ENCODE measurements at places on chromosomes 2 and 18. TPM values are rescaled to one million over a fixed set of nuclear protein-coding genes. Genes with fewer than 3 reads are reported as not detected.

DSC2 gene
- not detected for total RNA-seq

MEP1B gene
- total RNA-seq: not detected

UGT1A9 gene
- not detected for total RNA-seq

BOK gene
- 0.08 TPM for total RNA-seq

MC4R gene
- not detected for total RNA-seq

REG3G gene
- total RNA-seq: not detected

BBS5 gene
- 0.90 TPM for total RNA-seq

GEN1 gene
- total RNA-seq: 32.2 TPM

PRKAG3 gene
- total RNA-seq: not detected

COL6A3 gene
- 1.3 TPM for total RNA-seq

CACNB4 gene
- total RNA-seq: 0.30 TPM

- no peak for DNase-seq
These were observed 1.5 kb downstream of the SFXN5 start for GRCh38 chr2:73069855-73070642.

DNA sequence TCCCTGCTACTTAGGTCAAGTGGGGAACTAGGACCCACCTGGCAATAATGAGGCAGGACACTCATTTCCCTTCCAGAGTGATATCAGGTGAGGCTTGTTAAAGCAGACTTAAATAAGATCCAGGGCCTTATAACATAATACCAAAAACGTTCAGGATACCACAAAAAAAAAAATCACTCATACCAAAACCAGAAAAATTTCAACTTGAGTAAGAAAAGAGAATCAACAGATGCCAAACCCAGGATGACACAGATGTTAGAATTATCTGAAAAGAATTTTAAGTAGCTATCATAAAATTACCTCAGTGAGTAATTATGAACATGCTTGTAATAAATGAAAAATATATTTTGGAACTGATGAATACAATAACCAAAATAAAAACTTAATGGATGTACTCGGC is 255.6 kb upstream of the OSR1 start:
- DNase-seq: no peak

DNA sequence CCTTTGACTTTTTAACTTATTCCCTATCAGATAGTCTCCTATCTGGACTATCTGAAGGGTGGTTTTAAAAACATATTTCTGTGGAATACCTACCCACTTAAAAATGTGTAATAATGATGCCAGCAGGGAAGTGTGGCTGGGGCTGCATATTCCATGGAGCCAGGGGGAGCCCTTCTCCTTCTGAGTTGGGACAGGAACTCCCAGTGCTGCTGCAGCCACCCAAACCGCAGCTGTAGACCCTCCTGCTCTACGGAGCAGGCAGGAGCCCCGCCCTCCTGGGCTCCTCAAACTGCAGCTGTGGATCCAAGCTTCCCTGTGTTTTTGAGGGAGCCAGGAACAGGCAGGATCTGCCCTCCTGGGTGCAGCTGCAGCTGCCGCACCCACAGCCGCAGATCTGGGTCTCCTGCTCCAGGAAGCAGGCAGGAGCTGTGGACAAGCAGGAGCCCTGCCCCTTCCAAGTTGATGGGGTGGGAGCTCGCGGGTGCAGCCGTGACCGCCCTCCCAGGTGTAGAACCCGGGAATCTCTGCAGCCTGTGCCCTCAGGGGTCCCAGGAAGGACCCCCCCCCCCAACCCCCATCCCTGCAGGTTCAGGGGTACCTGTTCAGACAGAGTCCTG is 57.8 kb downstream of the PDK1 start:
- no peak for DNase-seq

DNA sequence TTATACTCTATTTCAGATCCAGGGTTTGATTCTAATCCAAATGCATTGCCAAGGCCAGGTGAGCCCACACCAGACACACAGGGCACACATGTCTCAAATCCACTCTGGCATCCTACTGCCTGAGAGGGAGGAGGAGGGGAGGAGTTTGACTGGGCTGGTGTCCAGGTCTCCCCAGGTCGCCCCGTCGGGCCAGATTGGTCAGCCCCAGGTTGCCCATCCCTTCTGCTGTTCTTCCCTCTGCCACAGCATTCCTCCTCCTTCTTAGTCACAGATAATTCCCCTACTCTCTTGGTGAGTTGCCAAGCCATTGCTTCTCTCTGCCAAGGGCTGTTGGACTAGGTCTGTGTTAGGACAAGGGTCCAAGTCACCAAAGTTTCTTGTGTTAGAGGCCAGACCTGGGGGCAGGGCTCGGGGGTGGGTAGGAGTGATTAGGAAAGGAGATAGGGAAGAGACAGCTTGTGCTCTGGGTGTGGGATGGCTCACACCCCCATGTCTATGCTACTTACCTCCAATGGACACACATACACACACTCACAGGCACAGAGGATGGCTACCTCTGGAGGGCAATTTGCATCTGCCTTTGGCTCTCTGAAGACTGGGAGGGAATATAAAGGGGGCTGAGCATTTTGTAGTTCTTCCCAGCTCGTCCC is 2.5 kb upstream of the EGR4 start:
- no peak for DNase-seq

DNA sequence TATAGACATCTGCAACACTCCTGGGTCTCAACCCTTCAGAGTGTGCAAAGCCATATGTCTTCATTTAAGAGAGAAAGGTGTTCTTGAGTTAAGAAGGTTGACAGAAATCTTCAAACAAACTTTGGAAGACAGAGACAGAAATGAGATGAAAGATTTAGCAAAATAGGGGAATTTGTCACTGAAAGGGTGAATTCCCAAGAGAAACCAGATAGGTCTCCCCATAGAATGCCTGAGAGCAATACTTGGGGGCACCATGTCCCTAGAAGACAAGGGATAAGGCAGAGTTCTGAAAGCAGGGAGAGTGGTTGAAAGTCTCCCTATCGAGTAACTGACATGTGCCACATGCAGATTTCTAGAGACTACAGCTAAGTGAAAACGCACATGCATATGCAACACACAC is 50.0 kb downstream of the AP1S3 start:
- DNase-seq: no peak

DNA sequence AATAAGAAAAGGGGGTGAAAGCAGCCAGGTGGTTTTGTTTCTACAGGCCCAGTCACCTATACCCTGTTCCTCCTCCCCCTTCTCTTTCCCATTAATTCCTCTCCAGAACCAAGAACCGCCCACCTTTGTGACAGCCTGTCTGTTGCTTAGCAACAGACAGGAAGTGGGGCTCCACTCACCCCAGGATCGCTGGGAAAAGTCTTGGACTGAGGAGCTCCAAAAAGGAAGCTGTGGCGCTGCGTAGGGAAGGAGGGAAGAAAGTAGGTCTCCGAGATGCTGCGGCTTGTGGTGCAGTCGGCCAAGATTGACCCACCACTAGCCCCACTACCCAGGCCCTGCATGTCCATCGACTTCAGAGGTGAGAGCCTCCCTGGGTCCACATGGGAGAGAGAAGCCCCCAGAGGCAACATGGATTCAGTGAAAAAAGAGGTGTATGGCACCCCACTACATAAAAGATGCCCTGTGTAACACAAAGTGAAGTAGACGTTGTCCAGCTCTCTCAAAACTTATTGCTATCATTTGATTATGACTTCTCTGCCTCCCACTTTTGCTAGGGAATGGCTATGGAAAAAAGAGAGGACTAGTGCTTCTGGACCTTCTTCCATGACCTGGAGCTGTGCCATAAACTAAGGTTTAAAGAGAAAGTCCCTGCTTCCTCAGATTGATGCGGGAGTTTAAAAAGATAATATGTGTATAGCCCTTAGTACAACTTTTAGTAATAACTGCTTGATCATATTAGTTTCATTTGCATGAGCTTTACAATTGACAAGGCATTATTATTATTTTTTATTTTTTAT is at the start of gene FER1L5:
Gene FER1L5, plus strand, starts transcription at position 201 of the 797 bp plus-strand sequence. Its CDS starts 73 bp downstream, at position 274.
- no peak for DNase-seq

GRCh38 chr18:42807887-42808286 is 307.6 kb downstream of the RIT2 start:
- no peak for DNase-seq

DNA sequence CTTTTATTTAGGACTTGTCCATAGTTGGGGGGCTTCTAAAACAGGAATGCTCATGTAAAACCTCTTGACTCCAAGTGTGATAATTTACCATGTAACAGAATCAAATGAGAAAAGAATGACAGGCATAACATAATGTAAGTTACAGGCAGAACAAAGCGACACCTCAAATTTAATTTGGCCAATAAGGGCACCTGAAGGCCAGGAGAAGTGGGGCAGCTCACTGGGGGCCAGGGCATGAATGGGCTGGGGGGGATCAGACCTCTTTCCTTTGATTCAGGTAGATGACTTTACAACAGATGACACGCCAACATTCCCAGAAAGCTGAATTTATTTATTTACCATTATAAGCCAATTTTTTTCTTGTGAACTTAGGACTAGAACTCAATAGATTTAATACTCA is 14.5 kb downstream of the MOCOS start:
- DNase-seq: no peak

DNA sequence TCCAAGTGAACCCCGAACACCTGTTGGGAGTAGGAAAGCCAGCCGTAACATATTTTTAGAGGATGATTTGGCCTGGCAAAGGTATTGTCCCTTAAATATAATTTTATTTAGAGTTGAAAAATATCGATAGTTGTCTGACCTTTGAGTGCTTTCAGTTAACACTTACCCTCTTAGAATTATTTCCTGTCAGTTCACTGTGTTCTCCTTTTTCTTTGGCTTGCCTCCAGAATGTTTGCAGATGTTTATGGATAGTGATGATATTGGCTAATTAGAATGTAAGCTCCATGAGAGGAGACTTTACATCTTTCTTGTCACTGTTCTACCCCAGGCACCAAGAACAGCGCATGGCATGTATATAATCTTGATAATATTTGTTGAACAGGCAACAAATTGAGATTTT is 19.8 kb downstream of the PIKFYVE start:
- no peak for DNase-seq

DNA sequence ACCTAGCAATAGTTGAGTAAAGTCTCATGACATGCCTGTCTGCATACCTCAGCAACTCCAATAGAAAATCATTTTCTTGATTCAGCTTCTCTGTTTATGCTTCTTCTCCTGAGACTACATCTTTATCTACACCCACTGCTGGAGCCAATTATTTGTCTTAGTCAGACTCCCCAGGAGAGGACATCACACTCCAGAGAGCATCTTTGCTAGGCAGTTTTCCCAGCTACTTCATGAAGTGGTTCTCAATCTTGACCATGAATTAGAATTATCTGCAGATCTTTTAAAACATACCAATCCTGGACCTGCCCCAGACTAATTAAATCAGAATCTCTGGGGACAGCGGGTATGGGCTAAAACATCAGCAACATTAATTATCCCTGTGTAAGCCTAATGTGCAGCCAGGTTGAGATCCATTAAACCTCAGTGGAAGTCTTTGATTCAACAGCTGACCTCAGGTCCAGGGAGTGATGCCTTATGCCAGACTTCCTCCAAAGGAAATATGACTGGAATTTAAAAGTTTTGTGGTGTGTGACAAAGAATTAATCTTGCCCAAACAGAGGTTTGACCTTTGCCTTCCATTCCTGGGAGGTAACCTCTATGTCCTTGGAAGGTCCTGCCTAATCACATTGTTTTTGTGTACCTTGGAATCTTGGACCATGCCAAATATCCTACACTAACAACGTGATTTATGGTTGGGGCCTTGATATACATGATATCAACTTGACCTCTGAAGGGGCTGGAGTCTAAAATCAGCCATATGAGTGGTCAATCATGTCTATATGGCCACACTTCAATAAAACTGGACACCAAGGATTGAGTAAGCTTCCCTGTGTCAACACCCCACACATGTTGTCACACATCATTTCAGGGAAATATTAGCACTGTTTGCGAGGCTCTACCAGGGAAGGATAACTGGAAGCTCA is 99.3 kb upstream of the DNAJC10 start:
- DNase-seq: no peak

GRCh38 chr2:235562065-235562747 is 68.4 kb downstream of the AGAP1 start:
- DNase-seq: no peak

- DNase-seq: no peak
These were observed 555.8 kb downstream of the NRXN1 start for GRCh38 chr2:50476174-50476573.

DNA sequence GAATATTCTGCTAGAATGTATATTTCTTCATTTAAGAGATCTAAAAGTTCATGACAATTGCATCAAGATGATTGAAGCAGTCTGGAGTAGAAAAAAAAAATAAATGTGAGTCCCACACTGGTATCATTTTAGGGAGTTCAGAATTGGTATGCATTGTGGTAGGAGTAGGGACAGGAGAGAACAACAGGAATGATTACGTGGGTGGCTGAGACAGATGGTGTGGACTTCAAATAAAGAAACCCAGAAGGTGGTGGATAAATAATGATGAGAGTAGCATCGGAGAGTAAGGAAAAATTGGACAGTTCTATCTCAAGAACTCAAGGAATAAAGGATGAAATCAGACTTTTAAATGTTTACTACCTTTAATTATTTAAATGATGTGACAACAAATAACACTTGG is 289.6 kb downstream of the GALNT13 start:
- DNase-seq: no peak

DNA sequence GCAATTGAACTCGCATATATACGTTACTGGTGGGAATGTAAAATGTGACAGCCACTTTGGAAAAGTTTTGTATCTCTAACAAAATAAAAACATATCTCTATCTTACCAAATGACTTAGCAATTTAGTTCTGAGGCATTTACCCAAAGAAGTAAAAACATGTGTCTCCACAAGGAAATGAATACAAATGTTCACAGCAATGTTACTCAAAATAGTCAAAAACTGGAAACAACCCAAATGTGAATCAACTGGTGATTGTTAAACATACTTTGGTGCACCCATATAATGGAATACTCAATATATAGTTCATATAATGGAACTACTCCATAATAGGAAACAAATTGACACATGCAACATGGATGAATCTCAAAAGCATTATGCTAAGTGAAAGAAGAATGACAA is 70.4 kb upstream of the DNER start:
- no peak for DNase-seq

DNA sequence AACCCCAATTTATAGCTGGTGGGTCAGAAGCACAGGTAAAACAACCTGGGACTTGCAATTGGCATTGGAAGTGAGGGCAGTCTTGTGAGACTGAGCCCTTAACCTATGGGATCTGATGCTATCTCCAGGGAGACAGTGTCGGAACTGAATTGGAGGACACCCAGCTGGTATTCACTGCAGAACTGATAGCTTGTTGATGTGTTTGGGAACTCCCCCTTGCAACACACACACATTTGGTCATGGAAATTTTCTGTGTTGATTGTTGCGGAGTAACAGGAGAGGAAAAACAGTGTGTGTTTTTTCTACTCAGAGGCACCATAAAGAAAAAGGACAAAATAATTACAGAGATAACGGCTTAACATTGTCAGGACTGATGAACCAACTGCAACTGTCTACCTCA is 16.1 kb downstream of the TPGS2 start:
- no peak for DNase-seq

DNA sequence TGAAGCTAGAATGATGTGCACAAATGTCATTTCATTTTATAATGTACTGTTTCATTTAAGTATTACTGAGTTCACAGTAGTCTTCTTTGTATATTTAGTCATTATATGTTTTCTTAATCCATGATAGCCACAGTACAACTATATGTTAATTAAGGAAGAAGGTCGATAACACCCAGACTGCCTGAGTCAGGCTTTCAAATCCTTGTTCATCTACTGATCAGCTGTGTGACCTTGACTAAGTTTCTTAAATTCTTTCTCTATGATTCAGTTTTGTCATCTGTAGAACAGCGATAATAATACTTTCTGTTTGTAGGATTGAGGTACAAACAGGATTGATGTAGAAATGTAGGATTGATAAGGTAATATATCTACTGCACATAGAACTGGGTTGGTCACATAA is 5.4 kb downstream of the GCC2 start:
- no peak for DNase-seq
